ENCODE measurements at places on chromosomes 4 and X. TPM values are rescaled to one million over a fixed set of nuclear protein-coding genes. Genes with fewer than 3 reads are reported as not detected.

The RWDD4 gene
- total RNA-seq, result 19.4 TPM

DNA sequence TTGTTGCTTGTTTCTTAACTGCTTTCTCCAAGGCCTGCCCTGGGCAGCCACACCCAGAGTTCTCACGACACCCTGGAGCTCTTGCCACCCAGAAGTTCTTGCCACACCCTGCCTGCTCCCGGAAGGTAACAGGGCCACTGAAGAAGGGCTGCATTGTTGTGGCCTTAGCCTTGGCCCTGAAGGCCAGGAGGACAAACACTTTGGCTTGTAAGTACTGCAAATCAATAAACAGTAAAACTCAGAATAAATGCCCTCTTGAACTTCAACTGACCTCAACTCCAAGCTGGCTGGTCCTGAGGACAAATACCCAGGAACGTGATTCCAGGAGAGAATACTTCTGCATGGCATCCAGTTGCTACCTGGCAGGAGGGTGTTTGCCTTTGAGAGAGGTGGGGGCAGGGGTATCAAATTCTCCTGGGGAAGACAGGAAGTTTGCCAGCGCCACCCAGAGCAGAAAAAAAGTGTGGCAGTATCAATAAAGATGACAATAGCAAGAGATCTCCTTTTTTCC, 54.1 kb downstream of the TLR10 start:
- no peak overlapping the region for H3K27ac ChIP-seq
- H3K4me3 ChIP-seq, result no peak overlapping the region
- peak; percentile 18 for DNase-seq
- H3K27me3 ChIP-seq, result no peaks in the 10 kb centered on the region

The AMTN gene
- not detected for total RNA-seq

- DNase-seq, result no peak
- peaks cover 25% of the 10 kb centered on the region for H3K4me1 ChIP-seq
- no peak overlapping the region for H3K4me3 ChIP-seq
Measured at GRCh38 chrX:66050140-66050569, 10.3 kb upstream of the VSIG4 start.

DNA sequence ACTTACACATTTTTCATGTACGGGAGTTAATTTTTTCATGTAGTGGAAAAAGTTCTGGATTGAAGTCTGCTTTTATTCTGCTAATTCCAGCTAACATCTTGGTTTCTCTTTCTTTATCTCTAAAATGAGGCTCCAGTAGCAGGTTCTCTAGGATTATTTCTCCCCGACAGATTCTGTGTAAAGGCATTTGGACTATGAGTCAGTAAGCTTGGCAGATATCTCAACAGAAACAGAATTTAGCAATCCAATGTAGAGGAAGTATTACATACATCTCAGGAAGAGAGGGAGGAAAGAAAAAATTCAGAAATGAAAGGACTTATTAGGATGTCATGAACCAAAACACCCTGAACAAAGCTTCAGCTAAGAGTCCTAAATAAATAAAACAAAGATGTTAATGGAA, 1682.3 kb upstream of the TENM3 start:
- H3K4me3 ChIP-seq, result no peak overlapping the region
- H3K36me3 ChIP-seq, result no peaks in the 10 kb centered on the region
- H3K4me1 ChIP-seq, result no peaks in the 10 kb centered on the region
- no peaks in the 10 kb centered on the region for H3K27me3 ChIP-seq
- DNase-seq, result no peak
- H3K27ac ChIP-seq, result no peak overlapping the region

The CXCL5 gene
- total RNA-seq, result not detected

GRCh38 chrX:119189115-119189514, 47.0 kb upstream of the PGRMC1 start:
- no peaks in the 10 kb centered on the region for H3K4me1 ChIP-seq
- no peak overlapping the region for H3K27ac ChIP-seq
- H3K4me3 ChIP-seq, result no peak overlapping the region

GRCh38 chr4:165514739-165515138, 135.9 kb downstream of the CPE start:
- peaks cover 5% of the 10 kb centered on the region for H3K27me3 ChIP-seq
- no peaks in the 10 kb centered on the region for H3K36me3 ChIP-seq
- no peak overlapping the region for H3K27ac ChIP-seq

DNA sequence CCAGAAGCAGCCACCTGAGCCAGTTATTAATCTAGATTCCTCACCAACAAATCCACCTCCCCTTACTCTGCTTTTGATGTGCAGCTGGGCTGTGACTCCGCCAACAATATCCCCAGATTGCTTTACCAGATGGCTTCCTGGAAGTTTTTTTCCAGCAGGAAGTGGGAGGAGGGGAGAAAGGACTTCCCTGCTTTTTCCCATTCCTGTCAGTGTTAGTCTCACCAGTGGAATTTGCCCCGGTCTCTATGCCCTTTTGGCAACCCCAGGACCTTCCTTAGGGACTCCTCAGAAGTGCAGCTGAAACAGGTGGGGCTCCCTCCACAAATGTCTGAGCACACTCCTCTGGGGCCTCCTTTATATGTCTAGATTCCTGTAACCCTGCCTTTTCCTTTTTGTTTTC, 465.2 kb upstream of the IGFBP7 start:
- no peaks in the 10 kb centered on the region for H3K27me3 ChIP-seq
- no peak overlapping the region for H3K4me3 ChIP-seq
- no peak overlapping the region for H3K27ac ChIP-seq
- no peaks in the 10 kb centered on the region for H3K36me3 ChIP-seq
- no peak for DNase-seq
- no peaks in the 10 kb centered on the region for H3K4me1 ChIP-seq

DNA sequence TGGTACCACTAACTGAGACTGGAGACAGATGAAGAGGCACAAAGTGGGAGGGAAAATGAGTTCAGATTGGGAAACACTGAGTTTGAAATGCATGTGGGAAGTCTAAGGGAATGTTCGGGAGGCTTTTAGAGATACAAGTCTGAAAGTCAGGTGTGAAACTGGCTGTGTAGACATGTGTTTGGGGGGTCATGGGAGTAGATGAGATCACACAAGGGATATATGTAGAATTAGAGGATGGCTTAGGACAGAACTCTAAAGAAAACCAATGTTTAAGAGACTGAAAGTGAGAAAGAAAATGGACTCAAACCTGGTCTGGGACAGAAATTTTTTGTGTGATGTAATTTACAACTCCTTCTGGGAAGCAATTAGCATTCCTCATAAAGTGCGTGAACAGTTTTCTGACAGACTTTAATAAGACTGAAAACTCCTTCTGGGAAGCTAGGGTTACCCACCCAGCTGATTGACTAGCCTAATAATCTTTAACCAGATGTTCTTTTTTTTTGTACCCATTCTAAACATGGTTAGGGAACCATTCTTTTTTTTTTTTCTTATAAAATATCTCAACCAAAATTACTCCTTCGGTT, 8.7 kb upstream of the JADE1 start:
- no peak overlapping the region for H3K27ac ChIP-seq
- peaks cover 8% of the 10 kb centered on the region for H3K4me1 ChIP-seq
- H3K27me3 ChIP-seq, result no peaks in the 10 kb centered on the region
- DNase-seq, result no peak

DNA sequence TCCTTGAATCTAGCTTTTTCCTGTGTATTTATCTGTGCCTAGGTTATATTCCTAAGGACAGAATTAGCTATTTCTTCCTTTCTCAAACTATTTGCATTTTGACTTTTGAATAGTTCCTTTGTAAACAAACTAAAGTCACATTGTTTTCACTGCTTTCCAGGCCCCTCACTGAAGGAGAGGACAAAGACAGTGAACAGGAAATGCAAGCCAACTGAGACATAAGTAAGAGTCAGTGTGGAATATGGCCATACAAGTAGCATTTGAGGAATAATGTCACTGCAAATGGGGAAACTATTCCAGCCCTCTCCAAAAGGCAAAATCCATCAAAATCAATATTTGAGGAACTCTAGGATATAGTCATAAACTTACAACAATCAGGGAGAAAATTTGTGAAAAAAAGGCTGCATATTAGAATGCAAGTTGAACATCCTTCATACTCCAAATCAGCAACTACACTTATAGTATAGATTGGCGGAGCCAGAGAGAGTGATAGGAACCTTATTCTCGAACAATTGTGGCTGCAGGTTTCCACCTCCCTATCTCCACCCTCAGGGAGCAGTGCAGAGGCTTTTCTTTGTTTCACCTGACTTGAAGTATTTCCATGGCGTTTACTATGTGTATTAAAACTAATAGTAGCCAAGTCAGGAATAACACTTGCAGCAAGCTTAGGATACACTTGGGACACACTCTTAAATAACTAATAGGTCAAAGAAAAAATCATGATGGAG, 1110.4 kb upstream of the ADGRL3 start:
- H3K27ac ChIP-seq, result no peak overlapping the region
- no peak overlapping the region for H3K4me3 ChIP-seq
- H3K27me3 ChIP-seq, result no peaks in the 10 kb centered on the region
- DNase-seq, result no peak

- DNase-seq, result no peak
- no peaks in the 10 kb centered on the region for H3K36me3 ChIP-seq
- no peaks in the 10 kb centered on the region for H3K4me1 ChIP-seq
- no peak overlapping the region for H3K27ac ChIP-seq
Measured at GRCh38 chr4:30443289-30443688, 276.9 kb upstream of the PCDH7 start.

DNA sequence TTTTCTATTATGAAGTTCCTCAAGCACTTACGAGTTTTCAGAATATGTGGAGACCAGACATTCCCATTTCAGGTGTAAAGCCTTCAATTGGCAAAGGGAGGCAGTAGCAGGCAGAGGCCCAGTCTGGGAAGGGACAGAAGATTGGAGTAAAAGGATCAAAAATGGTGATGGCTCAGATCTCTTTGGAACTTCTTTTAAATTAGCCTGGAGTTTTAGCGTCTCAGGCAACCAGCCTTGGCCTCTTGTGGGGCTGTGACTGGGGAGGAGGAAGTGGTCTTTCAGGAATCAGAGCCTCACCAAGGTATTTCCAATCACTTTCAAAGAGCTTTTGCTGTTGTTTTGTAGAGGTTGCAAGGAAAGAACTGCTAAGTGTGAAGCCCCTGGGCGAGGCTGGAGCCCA, 239.1 kb downstream of the FRAS1 start:
- no peaks in the 10 kb centered on the region for H3K36me3 ChIP-seq
- peaks cover 14% of the 10 kb centered on the region for H3K27me3 ChIP-seq
- DNase-seq, result no peak
- H3K4me3 ChIP-seq, result no peak overlapping the region
- H3K27ac ChIP-seq, result no peak overlapping the region

DNA sequence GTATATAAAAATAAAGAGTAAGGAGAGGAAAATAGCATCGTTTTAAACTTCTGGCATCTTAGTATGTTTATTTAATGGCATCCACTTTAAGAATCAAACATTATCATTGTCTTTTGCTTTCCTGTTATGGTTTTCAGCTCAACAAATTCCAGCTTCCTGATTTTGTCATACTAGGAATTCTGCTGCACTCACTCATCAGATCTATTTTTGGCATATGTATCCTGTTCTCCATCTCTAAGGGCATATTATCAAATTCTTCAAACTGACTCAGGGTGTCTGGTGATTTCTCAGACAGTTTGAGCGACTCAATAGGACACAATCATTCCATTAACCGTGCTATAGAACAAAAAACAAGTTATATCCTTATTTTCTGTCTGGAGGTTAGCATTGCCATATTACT, 248.5 kb upstream of the DIAPH2 start:
- DNase-seq, result no peak
- no peaks in the 10 kb centered on the region for H3K36me3 ChIP-seq
- H3K4me1 ChIP-seq, result no peaks in the 10 kb centered on the region
- H3K27me3 ChIP-seq, result peaks cover 2% of the 10 kb centered on the region
- no peak overlapping the region for H3K4me3 ChIP-seq

DNA sequence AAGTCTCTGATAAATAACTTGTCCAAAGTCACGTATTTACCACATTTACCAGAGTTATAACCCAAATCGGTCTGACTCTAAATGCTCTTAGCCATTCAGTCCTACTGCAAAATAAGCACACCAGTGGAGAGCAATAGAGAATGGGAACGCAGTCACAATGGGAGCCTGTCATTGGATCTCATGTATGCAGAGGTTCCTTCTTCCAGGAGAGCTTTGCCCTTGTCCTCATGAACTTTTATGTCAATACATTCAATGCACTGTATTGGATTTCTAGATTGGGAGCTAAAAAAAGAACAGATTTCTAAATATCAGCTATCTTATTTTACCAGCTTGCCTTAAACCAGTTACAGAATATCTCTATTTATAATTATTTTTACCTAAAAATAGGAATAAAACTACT, 149.1 kb upstream of the CXXC4 start:
- no peak overlapping the region for H3K4me3 ChIP-seq
- H3K36me3 ChIP-seq, result no peaks in the 10 kb centered on the region
- no peak for DNase-seq
- no peaks in the 10 kb centered on the region for H3K27me3 ChIP-seq

DNA sequence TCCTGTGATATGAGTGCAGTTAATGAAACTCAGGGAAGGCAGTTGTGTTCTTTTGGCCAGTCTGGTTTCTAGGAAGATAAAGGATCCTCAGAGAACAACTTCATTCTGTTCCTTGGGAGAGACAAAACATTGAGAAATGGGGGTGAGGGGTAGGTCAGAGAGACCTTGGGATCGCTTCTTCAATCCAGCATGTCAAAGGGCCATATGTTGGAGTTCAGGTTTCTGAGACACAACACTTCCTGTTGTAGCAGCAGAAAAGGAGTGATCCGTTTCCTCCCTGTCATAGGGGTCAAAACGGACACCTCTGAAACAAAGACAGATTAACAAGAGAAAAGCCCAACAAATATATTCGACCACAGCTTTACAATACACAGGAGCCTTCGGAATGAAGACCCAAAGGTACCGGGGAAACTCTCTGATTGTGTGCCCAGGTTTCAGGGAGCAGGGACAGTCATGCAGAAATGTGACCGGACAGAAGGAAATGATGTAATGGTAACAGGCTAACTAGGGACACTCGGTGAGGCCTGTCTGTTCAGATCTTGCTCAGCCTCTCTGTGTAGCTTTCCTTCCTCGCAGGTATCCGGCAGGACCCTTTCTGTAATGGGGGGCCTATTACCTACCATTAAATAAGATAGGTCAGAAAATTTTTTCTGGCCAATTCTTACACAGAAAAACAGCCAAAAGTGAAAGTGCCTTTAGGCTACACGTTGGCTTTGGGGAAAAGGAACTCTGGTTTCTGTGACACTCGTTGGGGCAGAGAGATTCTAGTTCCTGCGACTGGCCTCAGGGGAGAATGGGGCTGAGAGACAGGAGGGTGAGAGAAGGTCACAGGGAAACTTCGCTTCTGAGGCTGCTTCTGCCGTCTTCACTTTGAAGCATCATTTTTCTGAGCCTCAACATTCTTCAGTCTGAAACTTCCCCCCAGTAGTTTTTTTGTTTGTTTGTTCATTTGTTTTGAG, 103.3 kb upstream of the TLR3 start:
- H3K27ac ChIP-seq, result no peak overlapping the region
- H3K36me3 ChIP-seq, result no peaks in the 10 kb centered on the region

DNA sequence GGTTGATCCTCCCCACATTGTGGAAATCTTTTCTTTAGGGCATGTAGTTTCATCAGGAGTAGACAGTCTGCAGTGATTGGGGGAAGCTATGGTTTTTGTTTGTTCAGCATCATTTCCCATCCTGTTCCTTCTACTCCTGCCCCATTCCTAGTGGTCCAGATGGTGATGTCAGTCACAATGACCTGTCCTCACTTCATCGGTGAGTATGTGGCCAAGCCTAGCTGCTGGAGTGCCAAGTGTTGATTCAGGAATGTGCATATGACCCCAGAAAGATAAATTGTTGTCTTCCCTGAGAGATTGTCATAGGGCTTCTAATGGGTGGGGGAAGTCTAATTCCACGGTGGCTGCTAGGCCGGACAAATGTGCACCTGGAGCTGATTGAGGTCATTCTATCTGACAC, 130.6 kb upstream of the FAT1 start:
- no peak overlapping the region for H3K4me3 ChIP-seq
- H3K27me3 ChIP-seq, result no peaks in the 10 kb centered on the region
- no peaks in the 10 kb centered on the region for H3K4me1 ChIP-seq
- no peak for DNase-seq

- no peak for DNase-seq
- H3K36me3 ChIP-seq, result no peaks in the 10 kb centered on the region
- H3K4me1 ChIP-seq, result no peaks in the 10 kb centered on the region
Measured at GRCh38 chrX:111837197-111837596, 38.8 kb upstream of the TRPC5OS start.

The FGF5 gene
- not detected for total RNA-seq

The TFE3 gene
- 27.5 TPM for total RNA-seq

All from activated CD4-positive, alpha-beta T cell treated with anti-CD3 and anti-CD28 coated beads for 36 hours (primary cell).